Spinal cord (tissue), 10 donors: ENCODE measurements at places on chromosomes 5 and 9. TPM values are rescaled to one million over a fixed set of nuclear protein-coding genes. Genes with fewer than 3 reads are reported as not detected.

DNA sequence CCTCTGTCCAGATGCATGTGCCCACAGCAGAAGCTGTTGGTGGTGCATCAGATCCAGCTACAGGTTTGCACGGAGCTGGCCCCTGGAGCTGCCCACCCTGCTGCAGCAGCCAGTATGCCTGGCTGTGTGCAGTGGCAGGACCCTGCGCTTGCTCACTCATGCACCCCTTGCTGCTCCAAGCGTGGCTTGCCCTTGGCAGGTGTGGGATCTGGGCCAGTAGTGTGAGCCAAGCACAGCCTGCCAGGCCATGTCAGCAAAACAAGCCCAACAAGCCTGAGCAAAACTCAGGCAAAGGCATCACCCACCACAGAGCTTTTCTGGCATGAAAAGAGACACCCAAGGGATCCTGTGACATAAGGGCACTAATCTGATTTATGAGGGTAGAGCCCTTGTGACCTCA is 18.3 kb upstream of the ECPAS start:
- no peak for DNase-seq

- no peak for DNase-seq
These were observed 332.0 kb downstream of the ARHGEF28 start for GRCh38 chr5:73958037-73958436.

GRCh38 chr5:143672806-143673205 is 139.2 kb upstream of the HMHB1 start:
- DNase-seq: no peak

DNA sequence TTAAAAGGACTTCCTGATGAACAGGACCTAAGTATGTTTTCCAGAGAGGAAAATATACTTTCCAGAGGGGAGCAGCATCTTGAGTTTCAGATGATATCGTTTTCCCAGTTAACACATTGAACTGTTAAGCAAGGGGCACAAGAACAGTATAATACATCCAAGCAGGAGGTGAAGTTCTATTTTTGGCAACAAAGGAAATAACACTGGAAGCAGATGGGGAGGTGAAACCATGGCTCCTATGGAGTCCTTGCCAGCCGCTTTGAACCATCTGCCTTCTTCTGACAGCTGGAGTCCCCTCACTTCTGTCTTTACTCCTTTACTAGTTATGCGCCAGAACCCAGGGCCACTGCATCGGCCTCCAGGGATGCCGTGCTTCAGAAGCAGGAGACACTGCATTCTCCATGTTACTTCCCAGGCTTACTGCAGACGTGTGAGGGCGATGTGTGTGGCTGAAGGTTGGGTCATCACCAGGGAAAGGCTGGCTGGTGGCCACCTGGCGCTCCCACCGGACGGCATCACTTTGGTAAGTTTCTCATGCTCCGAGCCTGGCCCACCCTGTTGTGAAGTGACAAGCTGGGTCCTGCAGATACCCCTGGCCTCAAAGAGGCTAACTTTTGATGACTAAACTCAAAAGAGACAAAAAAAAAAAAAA is 77.8 kb downstream of the TTLL11 start:
- DNase-seq: no peak

DNA sequence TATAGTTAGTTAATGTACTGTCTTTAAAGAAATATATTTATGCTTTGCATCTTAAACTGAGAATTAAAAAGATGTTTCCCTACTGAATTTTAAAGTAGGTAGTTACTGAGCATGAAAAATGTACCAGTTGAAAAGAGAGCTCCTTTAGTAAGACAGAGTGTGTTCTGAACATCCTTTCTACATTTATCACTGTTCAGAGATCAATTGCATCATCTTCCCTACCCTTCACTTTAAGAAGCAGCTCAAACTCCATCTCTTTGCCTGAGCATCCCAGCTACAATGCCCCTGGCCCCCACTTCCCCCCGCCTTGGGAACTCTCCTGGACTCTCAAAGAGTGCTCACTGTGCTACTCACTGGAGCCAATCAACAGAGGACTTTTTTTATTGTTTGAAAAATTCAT is 164.7 kb downstream of the GNAQ start:
- no peak for DNase-seq

DNA sequence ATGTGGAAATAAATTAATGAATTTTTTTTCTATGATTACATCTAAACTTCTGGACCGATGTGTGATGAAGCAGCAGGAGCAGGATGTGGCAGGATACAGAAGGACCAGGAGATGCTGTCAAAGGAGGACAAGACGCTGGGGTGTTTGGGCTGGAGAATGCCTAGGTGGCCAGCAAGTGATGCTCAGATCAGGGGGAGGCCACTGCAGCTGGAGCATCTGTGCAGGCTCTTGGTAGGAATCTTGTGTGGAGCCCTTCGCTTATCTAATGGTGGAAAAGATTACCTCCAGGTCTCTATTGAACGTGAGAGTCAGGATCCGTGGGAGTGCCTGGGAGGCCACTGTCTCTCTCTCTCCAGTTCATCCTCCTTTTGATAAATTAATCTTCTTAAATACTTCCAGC is 79.8 kb downstream of the MRPL36 start:
- DNase-seq: no peak

DNA sequence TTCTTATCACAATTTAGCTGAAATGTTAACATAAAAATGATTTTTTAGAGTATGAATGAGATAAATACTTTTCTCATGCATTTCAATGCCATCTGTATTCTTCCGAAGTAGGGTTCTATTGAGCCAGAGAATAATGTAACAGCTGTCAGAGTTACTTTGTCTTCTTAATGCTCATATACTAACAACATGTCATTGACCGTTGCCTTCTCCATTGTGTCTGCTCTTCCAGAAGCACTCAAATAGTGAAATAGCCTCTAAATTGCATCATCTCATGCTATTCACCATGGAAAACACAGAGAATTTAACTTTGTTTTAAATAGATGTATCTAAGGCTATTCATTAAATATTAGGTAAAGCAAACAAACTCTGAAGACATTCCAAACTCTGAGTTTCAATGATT is 1875.9 kb upstream of the CDH9 start:
- no peak for DNase-seq

DNA sequence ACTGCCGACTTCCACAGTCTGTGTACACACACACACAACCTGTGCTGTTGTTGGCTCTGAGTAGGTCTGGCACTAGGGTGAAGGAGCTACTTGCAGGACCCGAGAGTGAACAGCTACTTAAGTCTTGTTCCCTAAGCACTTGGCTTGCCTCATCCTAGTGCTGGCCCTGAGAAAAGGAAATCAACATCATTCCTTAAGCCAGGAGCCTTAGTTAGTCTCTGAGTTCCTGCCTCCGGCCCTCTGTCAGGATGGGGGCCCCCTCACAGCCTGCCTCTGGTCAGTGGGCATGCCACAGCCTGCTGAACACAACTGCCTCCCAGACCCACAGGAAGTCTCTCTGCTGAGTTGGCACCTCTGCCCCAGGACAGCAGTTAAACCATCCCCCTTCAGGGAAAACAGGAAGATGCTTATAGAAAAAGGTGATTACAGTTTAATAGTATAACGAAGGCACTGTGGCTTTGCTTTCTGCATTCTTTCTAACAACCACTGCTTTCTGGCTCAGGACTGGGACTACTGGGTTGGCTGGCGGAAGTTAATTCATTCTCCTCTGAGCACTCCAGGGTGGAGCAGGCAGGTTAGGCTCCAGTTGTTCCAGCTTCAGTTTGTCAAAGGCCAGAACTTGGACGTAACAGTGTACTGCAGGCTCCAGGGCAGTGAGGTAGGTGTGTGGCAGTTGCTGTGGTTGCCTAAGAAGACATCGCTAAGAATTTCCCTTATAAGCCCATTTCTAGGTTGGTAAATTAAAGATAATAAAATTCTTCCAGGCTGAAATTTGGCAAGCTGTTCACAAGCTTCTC is 2.8 kb downstream of the MAMDC2 start:
- DNase-seq: no peak

DNA sequence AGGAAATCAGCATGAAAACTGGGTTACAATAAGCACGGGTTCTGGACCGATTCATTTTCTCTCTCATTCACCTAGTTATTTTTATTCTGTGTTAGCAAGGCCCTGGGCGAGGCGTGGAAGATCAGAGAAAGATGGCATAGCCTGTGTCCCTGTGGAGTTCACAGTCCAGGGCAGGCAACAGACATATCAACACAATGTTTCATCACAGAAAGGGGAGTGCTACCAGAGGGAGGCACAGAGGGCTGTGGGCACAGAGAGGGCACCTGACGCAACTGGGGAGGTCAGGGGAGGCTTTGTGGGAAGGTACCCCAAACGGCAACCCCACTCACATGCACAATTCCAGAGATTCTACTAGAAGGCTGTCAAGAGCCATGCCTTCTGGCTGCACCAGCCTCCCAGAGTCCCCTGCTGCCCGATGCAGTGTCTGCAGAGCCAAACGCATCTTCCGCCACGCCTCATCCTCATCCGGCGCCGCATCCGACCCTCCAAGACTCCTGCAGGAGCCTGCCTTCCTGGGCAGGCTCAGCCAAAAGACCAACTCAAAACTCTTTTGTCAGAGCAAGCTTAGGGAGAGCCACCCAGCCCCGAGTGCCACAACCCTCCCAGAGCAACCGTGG is 1.4 kb downstream of the FAM193B start:
- peak; percentile 65 for DNase-seq

GRCh38 chr5:32170303-32171151 is 3.6 kb downstream of the GOLPH3 start:
- DNase-seq: no peak

- DNase-seq: peak; percentile 26
These were observed 384.6 kb upstream of the CD180 start for GRCh38 chr5:67581203-67581602.

- no peak for DNase-seq
These were observed 13.6 kb upstream of the HAVCR1 start for GRCh38 chr5:157072508-157072907.

- DNase-seq: no peak
These were observed 42.1 kb upstream of the SLC25A51 start for GRCh38 chr9:37946041-37946440.

DNA sequence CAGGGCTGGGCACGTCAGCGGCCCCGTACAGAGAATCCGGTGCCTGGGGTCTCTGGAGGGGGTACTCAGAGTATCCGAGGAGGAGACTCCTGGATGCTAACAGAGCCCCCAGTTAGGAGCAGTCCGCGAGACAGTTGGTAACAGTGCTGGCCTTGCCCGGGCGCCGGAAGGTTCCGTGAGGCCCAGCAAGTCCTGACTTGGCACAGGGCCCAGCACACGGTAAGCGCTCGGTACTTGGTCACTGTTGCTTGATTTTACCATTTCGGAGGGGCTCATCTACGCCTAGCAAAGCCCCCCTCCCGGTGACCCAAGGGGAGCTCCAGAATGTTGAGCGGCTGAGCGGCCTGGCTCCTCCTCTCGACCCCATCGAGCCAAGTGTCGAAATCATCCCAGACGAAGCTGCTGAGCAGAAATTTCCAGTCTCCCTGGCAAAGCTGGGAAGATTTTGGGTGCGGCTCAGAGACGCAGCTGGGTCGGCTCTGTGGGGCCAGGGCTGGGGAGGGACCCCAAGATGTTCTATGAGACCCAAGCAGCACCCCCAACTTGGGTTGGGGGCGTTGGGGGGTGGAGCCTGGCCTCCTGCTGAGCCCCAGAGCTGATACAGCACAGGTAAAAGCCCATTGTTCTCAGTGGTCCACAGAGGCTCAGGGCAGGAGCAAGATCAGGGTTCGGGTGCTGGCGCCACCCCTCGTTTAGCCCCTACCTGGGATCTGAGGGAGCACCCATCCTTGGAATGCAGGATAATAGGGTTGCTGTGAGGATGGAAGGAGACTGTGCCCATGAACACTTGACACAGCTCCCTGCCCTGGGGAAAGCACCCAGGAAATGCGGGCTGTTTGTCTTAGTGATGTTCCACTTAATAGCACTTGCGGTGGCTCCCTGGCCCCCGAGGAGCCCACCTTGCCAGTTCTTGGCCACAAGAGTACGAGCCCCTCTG is 137.2 kb downstream of the C9orf50 start:
- DNase-seq: no peak

DNA sequence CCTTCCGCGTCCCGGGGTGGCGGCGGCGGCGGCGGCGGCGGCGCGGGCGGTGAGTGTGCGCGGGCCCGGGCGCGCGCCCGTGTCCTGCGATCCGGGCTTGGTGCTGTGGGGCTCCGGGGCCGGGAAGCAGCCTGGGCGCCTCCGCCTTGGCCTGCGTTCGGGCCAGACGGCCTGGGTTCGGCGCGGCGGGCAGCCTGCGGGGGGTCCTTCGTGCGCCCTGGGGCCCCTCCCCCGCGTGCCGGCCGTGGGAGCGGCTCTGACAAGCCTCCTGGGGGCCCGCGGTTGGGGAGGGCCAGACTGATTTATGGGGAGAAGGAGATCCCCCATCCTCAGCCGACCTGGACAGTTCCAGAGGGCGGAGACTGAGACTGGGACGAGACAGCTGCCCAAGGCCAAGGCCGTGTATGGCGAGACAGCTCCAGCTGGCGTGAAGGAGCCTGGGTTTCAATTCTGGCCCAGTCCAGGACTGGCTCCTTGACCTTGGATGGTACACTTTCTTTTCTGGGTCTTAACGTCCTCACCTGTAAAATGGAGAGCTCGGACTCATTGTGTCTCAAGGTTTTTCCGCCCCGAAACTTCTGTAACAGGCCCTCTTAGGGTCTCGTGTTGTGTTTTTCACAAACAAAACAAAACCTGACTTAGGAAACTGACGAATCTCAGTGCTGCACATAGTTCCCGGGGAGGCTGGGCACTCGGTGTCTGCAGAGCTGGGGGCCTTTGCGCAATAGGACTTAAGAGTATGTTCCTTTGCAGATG is 603 bp downstream of the TMEM268 start:
- DNase-seq: peak; percentile 18

DNA sequence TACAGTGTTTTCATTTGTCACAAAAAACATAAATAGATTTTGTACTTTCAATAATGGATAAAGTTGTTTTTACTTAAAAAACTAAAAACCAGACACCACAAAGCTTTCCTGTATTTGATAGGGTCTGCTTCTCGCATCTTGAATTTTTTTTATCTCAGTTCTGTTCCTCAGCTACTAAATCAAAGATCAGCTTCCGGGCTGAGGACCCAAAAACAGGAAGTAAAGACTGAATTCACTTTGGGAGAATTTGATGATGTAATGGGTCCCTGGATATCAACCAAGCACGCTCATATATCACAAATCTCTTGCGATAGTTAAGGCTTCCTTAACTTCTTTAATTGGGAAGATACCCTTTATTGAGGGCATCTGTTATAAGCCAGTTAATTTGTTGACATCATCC is 24.1 kb downstream of the ITK start:
- DNase-seq: no peak

GRCh38 chr5:173923218-173924095 is 35.3 kb downstream of the CPEB4 start:
- DNase-seq: no peak

GRCh38 chr5:36300191-36300926 is 1.3 kb downstream of the RANBP3L start:
- DNase-seq: peak; percentile 47

The SPAAR gene
- total RNA-seq: 0.77 TPM

The FOXD1 gene
- 24.1 TPM for total RNA-seq

The GPR21 gene
- 0.50 TPM for total RNA-seq

The CFAP90 gene
- 17.8 TPM for total RNA-seq

The TAF1L gene
- total RNA-seq: 0.06 TPM

The CLTA gene
- 136 TPM for total RNA-seq

The GABRA1 gene
- total RNA-seq: 25.3 TPM

The ZNF782 gene
- 13.3 TPM for total RNA-seq

The BAAT gene
- 0.40 TPM for total RNA-seq

The DMRT3 gene
- 0.72 TPM for total RNA-seq

The NR4A3 gene
- 2.4 TPM for total RNA-seq

The C9orf152 gene
- not detected for total RNA-seq

The TMEM250 gene
- total RNA-seq: 14.1 TPM
